Renal pelvis (tissue), 12 donors: ENCODE measurements at places on chromosomes 7 and 10. TPM values are rescaled to one million over a fixed set of nuclear protein-coding genes. Genes with fewer than 3 reads are reported as not detected.
A peak's percentile ranks its signal among the peaks of the same experiment; 100 is the strongest.

- no peak for DNase-seq
Measured at GRCh38 chr10:13352519-13352918, 4.4 kb upstream of the SEPHS1 start.

GRCh38 chr10:99233000-99233688 is 2.5 kb downstream of the HPSE2 start:
- DNase-seq: no peak

FAM13C gene
- polyA plus RNA-seq: 8.7 TPM

DNA sequence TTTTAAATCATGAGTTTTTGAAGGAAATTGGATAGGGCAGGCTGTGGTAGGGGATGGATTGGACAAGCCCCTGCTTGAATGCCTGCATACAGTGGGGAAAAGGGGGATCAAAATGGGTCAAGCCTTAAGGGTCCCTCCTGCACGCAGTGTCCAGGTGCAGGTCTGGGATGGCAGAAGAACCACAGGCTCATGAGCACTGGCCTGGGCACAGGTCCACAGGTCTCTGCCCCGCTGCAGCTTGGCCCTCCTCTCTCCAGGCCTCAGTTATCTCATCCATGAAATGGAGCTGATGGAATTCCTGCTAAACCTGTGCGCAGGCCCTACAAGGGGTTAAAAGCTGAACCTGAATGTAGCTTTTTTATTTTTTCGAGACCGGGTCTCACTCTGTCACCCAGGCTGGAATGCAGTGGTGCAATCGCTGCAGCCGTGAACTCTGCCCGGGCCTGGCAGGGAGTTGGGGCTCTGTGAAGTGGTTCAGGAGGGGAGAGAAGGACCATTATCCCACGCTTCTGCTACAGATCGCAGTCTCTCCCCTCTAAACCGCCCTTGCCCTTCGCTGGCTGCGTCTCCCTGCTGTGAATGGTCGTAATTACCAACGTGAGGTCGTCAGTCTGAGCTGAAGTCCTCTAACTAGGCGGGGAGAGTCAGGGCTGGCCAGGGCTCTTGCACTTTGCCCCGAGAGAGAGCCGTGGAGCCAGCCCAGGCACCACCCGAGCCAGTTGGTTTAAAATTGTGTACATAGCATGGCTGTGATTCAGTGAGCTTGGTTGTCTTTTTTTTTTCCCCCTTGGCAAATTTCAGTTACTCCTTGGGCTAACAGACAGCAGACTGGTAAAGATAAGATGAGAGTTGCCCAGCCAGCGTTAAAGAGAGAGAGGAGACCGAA is 77.5 kb upstream of the GTF2I start:
- peak; percentile 33 for DNase-seq

DNA sequence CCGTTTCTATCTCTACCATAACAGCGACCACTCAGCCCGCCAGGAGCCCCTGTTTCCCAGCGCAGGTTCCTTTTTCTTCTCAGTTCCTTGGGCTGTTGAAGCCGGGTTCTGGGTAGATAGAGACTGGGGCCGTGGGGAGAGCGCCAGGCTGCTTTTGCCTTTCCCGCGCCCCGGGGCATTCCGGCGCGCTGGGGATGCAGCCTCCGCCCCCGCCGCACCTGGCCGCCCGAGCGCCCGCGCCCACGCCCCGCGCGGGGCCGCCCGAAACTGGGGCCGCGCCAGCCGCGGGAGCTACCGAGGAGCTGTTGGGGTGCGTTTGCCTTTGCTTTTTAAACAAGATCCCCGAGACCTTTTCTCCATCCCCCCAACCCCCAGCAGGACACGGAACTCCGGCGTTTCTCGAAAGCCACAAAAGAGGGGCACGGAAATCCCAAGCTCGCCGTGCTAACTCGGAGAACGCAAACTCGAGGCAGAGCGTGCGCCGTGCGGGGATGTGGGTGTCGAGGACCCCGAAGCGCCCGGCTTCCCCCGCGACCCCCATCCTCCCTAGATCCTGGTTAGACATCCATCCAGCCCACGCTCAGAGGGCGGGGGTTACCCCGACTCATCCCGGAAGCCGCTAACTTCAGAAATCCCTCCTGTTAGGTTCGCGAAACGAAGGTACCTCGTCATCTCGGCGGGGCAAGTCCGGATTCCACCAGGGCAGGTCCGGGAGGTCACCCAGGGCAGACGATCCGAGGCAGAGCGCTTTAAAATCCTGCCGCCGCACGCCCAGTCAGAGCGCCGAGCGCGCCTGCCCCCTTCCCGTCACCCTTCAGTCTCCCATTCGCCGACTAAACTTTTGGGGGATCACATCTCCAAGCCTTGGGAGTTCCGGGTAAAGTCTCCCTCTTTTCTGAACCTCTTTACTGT is 1.0 kb downstream of the GRM8 start:
- no peak for DNase-seq

DNA sequence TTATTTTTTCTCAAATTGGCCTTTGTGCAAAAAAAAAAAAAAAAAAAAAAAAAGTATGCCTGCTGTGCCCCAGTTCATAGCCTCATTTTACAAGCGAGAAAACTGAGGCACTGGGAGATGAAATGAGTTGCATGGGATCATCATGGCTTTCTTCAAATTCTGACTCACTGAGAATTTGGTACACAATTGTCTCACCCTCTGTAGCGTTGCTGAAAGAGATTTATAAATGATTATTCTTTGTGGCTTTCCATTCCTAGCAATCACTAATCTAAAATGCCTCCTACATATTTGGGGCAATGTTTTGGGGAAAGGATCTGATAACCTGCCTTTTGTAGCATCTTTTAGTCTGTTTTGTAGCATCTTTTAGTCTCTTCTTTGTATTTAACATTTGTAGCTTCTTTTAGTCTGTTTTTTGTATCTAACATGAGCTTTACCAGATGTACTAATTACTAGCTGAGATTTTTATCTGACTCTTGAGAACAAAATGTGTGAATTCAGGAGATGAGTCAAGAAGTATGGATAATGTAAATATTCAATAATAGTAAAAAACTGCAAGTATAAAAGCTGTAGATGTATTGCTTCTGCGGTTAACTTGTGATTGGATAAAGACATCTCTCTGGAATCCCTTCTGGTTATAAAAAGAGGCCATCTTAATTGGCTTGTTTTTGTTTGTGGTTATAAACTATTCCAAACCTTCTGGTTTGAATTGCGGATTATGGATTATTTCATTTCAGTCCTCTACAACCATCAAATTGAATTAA is 161.4 kb downstream of the ARID5B start:
- DNase-seq: no peak

GRCh38 chr7:94643771-94644545 is 12.0 kb downstream of the SGCE start:
- DNase-seq: no peak

DNA sequence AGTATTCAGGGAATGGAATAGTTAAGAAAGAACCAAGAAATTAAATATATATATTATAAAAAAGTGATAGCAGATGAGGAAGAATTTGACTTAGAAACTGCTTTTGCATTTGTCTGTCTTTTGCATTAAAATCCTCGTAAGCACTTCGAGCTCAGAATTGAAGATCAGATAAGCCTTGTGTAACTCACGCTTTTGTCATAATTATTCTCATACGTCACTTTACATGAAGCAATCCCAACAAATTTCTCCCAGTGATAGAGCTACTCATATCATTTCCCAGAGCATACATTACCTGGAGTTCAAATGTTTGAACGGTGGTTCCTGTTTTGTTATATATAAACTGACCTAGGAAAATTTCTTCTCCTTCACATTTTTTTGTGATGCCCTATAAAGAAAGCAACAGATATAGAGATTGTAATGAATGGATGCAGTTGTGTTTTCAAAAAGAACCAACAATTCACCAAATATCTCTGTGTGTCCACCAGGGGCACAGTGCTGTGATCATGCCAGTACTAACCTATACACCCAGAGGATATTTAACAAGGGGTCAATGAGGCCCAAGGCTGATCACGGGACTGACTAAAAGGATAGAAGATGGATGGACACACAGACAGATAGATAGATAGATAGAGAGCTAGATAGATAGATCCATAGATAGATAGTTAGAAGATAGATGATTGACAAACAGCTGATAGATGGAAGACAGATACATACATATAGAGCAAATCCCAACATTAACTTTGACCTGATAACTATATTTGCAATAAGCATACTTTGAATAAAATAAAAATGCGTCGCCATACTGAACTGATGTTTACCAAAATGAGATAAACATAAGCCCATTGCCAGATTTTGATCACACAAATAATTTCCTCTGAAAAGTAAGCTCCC is 9.3 kb upstream of the HUS1 start:
- no peak for DNase-seq

TRUB1 gene
- polyA plus RNA-seq: 33.8 TPM

DNA sequence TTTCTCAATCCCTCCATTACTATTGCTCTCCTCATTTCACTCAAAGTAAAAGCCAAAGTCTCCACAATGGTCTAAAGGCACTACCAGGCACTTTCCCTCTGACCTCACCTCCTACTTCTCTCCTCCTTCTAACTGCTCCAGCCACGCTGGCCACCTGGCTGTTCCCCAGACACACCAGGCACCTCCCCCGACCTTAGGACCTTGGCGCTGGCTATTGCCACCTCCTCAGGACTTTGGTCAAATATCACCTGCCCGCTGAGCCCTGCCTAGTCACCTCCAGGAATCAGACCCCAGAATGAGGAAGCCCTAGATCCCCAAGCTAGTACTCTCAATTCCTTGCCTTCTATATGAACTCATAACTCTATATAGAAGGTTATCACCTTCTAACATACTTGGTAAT is 66.2 kb upstream of the STEAP1B start:
- no peak for DNase-seq

DNA sequence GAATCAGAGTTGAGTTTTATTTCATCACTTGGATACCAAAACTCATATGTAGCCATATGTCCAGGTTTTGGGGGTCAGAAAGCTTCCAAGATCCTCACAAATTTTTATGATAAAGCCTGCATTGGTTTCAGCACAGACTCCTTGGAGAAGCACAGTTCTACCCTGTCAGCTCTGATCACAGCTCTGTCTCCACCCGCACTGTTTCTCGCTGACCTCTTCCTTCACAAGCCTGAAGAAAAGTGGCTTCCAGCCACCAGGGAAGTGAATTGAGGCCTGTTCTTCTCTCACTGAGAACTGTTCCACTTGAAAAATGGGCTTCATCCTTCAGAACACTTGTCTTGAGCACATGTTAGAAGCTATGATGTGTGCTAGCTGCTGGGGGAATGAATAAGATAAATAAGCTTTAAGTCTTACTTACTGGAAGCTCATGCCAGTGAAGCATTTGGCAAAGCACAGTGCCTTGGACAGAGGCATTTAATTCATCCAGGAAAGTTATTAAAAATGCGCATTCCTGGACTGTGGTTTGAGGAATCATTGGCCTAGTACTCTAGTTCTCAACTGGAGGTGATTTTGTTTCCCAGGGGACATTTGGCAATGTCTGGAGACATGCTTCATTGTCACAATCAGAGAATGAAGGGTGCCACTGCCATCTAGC is 133.6 kb downstream of the BMPER start:
- no peak for DNase-seq

DNA sequence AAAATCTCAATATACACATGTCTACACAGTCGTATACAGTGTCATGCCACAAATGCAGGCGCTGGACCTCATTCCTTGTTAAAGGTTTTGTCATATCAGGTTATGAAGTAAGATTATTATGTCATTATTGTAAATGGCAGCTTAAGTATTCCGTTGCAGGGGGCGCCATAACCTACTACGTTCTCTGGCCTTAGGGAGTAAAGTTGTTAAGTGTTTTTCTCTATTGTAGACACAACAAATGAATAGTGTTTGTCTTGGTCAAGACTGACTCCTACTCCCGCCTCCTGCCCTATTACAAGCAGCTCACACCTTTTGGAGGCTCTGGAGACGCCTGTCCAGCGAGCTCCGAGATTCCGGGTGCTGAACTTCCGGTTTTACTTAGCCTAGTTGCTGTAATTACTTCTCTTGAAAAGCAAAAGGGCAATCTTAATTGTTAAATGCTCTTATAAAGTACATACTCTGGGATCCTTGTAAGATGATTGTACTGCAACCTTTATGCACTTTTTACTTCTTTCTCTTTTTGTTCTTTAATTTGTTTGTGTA is 994 bp downstream of the GATAD1 start:
- DNase-seq: peak; percentile 57

GRCh38 chr7:4071370-4072058 is 610.6 kb upstream of the FOXK1 start:
- DNase-seq: no peak

DNA sequence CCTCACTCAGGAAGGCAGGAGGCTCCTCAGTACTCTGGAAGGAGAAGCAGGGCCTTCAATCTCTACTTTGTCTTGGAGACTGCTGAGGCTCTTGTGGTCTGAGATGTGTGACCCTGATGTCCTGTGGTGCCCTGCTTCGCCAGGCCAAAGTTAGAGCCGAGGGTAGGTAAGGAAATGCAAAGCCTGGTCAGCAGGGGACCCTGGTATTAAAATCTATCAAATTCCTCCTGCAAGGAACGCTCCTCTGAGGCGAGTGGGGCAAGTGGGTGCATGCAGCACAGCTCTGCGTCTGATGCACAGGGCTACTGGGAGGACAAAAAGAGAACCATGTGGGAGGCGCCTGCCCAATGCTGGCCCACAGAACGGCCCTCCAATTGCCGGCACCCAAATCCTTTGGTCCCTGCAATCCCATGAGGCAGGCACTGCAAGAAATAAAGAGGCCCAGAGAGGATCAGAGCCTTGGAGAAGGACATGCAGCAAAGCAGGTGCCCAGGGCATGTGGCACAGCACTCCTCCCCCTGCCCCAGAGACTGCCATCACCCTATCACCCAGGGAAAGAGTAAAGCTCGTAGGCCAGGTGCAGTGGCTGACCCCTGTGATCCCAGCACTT is 23.1 kb upstream of the ZMIZ1 start:
- no peak for DNase-seq

DNA sequence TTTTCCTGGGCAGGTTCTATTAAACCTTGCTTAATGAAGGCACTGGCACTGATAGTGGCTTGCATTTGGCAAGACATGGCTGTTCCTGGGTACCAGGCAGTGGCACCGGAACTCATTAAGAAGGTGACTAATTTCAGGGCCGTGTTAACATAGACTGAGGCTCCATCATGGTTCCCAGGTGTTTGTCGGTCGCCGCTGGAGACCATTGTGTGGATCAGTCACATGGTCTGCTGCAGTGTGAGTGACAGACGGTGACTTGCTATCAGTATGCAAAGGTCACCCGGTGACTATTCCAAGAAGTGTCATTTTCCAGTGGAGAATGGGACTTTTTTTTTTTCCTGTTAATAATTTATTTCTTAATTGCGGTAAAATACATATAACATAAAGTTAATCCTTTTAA is 106.3 kb downstream of the INSYN2A start:
- no peak for DNase-seq

MMD2 gene
- polyA plus RNA-seq: not detected

- DNase-seq: no peak
Measured at GRCh38 chr7:30175180-30175579, 40.4 kb downstream of the MTURN start.
